ENCODE measurements at places on chromosomes 1 and 21.

DNA sequence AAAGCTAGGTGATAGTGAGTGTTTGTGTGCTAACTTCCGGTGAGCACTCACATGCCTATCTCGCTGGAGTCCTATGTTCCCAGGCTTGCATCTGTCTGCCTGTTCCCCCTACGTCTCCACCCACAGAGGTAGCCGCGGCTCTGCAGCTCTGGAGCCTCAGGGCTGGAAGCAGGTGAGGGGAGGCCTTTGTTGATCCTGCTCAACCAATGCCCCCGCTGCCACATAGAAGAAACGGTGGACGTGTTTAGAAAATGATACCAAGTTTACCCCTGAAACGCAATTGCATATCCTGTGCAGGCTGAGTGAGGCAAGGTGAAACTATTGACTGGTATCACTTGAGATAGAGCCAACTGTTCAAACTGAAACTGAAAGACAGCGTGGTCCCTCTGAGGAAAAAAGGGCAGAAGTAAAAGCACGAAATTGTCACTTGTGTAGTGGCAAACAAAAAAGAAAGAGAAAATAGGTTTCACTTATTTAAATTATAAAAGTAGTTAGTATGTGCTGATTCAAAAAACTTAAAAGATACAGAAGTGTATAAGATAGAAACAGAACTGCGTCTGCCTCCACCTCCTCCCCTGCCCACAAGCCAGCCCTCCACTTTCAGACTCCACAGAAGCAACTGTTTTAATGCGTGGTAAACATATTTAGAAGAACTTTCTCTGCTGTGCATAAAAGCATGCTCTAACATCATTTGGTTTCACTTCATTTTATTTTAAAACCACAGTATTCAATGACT lies 38.6 kb upstream of the ETS2 start:
- DNase-seq: no peak

DNA sequence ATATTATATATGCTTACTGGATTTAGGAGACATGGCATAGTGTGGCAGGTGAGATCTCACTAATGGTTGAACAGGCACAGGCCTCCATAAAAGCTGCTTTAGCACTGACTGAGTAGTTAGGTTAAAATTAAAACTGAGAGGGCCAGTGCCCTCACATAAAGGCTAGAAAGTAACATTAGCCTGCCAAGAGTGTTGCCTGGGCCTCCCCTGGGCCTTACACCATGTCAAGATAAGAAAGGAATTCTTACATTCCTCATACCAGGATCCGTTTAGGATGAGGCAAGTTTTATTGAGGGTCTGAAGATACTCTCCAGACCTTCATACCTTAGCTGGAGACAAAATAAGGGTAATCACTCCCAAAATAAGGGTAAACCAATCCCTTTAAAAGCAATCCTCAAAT lies 1011.8 kb downstream of the PLA2G4A start:
- no peak for DNase-seq

DNA sequence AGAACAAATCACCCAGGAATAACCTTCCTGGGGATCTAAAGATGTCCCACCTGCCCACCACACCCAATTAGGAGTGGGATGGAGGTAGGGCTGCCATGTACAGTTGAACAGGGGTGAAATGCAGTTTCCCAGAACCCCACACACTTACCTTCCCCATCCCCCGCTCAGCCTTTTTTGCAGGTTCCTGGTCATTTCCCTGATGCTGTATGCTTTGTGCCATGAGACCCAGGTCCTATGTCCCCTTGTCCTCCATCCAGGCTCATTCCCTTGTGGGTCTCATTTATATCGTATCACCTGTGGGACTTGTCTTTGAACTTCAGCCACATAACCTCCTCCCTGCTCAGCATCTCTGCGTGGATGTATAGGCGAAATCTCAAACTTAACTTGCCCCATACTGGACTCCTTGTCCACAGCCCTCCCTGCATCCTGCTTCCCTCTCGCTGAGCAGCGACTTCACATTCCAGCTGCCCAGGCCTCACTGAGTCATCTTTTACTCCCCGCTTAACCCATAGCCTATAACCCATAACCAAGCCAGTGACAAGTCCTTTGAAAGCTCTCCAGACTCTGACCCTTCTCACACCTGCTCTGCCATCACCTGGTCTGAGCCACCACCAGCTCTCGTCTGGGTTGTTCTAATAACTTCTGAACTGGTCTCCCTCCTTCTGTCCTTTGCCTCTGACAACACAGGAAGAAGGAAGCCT lies 4.7 kb downstream of the LDLRAD2 start:
- no peak for DNase-seq

- DNase-seq: no peak
Observed at GRCh38 chr1:213335084-213335483, 284.0 kb downstream of the RPS6KC1 start.

DNA sequence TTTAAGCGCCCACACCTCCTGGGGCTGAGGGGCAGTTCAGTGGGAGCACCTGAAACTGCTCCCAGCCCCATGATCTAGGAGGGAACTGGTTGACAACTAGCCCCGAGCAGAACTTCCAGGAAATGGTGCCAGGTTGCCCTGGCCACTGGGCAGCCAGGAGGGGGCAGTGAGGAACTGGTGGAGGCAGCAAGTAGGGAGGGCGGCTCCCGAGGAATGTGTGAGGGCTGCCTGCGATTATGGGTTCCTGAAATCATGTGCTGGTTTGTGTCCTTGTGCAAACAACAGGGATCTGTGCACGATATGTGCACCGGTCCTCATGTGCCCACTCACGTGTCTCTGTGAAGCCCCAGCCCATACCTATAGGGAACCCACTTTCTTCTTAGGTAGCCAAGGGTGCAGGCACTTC lies 9.9 kb downstream of the GPR3 start:
- DNase-seq: no peak

GRCh38 chr1:241485554-241485992 lies 34.0 kb downstream of the FH start:
- DNase-seq: no peak

GRCh38 chr1:233651061-233651460 lies 37.2 kb downstream of the KCNK1 start:
- no peak for DNase-seq

DNA sequence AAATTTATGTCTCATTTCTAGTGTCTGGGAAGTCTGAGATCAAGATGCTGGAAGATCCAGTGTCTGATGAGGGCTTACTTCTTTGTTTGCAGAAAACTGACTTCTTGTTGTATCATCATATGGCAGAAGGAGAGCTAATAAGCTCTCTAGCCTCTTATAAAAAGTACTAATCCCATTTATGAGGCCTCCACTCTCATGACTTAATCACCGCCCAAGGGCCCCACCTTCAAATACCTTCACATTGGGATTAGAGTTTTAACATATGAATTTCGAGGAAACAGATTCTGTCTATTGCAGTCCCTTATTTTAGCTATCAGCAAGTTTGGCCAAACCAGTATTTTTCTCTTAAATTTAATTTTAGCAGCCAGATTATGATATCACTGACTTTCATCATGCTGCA lies 150.2 kb upstream of the TMPRSS15 start:
- no peak for DNase-seq

GRCh38 chr1:39063191-39063590 lies 37.0 kb downstream of the NDUFS5 start:
- DNase-seq: no peak
